Stimulated activated CD4-positive, alpha-beta T cell treated with anti-CD3 and anti-CD28 coated beads, Interleukin-4, amount 100 ng/mL, for 4 hours (primary cell): ENCODE measurements at places on chromosomes 13 and 19.

- DNase-seq, result no peak
These were observed 41.7 kb downstream of the VWA8 start for GRCh38 chr13:41919031-41919740.

GRCh38 chr13:77696879-77697216, 639 bp upstream of the SLAIN1 start:
- no peak for DNase-seq

- peak; percentile 69 for DNase-seq
These were observed 413.9 kb downstream of the COG6 start for GRCh38 chr13:40069173-40070044.

- no peak for DNase-seq
These were observed 404.7 kb downstream of the KCNRG start for GRCh38 chr13:50419896-50420295.

DNA sequence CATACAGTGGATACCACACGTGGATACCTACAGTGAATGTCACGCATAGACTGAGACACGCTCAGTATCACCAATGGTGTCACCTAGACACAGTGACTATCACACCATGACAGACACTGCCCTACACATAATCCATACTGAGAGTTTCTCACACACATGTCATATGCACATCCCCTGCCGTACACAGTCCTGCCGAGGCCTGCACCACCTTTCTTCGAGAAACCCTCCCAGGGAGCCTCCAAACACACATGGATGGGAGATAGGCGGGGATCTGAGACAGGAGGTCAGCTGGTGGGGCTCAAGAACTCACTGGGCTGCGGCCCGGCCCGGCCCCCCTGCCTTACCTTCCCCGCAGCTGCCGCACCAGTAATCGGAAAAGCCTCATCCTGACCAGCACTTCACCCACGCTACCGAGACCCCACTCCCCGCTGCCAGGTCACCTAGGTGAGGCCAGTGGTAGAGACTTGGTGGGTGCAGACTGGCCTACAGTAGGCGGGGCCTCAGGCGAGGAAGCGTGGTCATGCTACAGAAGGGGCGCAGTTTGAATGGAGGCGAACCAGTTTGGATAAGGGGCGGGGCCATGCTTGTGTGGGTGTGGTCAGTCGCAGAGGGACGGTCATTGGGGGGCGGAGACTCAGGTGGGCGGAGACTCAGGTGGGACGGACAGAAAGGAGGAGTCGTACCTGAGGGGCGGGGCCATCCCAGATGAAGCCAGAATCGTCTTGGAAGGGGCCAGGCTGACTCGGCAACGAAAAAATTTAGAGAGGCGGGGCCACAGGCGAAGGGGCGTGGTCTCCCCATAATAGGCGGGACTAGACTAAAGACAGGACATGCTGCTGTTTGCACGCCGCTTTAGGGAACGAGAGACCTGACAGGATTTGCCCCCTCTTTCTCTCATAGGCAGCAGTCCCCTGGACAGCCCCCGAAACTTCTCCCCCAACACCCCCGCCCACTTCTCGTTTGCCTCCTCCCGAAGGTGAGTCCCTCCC, 2.1 kb downstream of the MAST1 start:
- no peak for DNase-seq

DNA sequence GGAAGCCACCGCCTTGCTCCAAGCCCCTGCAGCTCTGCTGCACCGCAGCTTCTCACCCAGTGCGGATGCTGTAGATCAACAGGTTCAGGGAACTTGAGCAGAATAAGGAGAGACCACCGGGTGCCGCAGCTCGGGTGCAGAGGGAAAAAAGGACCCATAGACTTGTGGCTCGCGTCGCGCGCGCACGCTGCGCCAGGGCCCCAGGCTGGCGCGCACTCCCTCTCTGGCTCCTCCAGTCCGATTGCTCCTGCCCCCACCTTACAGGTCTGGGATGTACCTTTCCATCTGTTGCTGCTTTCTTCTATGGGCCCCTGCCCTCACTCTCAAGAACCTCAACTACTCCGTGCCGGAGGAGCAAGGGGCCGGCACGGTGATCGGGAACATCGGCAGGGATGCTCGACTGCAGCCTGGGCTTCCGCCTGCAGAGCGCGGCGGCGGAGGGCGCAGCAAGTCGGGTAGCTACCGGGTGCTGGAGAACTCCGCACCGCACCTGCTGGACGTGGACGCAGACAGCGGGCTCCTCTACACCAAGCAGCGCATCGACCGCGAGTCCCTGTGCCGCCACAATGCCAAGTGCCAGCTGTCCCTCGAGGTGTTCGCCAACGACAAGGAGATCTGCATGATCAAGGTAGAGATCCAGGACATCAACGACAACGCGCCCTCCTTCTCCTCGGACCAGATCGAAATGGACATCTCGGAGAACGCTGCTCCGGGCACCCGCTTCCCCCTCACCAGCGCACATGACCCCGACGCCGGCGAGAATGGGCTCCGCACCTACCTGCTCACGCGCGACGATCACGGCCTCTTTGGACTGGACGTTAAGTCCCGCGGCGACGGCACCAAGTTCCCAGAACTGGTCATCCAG, 964 bp downstream of the PCDH17 start:
- no peak for DNase-seq

GRCh38 chr19:19696386-19696785, 27.7 kb downstream of the ZNF101 start:
- no peak for DNase-seq

- no peak for DNase-seq
These were observed 11.3 kb downstream of the GPR12 start for GRCh38 chr13:26749285-26749684.

DNA sequence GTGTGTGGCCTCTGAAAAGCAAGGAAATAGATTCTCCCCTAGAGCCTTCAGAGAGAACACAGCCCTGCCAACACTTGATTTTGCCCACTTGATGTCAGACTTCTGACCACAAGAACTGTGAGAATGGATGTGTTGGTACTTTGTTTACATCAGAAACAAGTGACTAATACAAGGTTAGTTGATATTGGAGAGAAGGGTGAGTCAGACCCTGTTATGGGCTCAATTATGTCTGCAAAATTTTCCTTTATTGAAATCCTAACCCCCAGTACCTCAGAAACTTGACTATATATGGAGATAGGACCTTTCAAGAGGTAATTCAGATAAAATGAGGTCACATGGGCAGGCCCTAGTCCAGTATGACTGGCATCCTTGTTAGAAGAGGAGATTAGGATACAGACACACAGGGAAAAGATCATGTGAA, 226.7 kb downstream of the RFC3 start:
- no peak for DNase-seq

DNA sequence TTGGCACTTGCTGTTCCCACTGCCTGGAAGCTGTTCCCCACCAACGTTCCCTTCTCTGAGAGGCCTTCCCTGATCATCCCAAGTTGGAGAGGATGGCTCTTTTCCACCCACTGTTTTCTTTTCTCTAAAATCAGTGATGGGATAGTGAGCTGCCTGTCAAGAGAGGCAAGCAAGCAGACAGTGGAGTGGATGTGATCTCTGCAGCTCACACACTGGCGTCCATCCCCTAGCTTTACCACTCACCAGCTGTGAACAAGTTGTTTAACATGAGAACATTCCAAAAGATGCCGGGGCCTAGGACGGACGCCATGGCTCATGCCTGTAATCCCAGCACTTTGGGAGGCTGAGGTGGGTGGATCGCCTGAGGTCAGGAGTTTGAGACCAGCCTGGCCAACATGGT, 28.0 kb upstream of the SEMA6B start:
- DNase-seq, result no peak

DNA sequence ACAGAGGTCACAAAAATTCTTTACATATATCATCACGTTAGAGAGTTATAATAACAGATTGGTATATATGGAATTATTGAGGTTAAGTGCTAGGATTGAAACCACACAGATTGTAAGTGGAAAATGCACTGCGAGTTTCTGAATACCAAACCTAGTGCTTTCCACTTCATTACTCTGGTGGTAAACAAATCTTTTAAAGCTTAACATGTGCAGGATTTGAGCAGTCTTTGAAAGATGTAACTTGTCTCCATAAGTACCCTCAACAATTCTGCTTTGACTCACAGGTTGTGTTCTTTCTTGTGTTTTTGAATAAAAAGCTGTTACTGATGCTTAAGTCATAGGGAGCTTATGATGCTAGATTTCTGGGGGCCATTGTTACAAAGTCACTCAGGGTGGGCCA, 314.7 kb upstream of the DACH1 start:
- no peak for DNase-seq

DNA sequence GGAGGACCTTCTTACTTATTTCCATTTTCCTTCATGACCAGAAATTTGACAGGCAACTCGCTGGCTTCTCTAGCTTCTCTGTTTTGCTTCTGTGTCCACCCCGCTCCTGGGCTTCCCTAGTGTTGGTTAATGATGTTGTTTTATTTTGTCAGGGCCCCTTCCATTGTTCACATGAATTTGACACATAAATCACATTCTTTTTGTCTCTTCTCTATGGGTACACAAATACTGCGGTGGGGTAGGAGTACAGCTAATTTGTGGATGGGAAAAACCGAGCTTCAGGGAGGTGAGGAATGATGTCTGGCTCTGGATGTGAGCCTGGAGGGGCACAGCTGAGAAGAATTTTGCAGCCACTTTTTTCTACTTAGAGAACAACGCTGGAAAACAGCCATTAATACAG, 199.8 kb downstream of the DNAJC15 start:
- no peak for DNase-seq

GRCh38 chr13:78674638-78675037, 15.7 kb upstream of the OBI1 start:
- DNase-seq, result no peak

- DNase-seq, result no peak
These were observed 7.8 kb downstream of the MAG start for GRCh38 chr19:35299523-35300338.

- DNase-seq, result no peak
These were observed 1612.3 kb upstream of the PRR20A start for GRCh38 chr13:55528434-55528833.

DNA sequence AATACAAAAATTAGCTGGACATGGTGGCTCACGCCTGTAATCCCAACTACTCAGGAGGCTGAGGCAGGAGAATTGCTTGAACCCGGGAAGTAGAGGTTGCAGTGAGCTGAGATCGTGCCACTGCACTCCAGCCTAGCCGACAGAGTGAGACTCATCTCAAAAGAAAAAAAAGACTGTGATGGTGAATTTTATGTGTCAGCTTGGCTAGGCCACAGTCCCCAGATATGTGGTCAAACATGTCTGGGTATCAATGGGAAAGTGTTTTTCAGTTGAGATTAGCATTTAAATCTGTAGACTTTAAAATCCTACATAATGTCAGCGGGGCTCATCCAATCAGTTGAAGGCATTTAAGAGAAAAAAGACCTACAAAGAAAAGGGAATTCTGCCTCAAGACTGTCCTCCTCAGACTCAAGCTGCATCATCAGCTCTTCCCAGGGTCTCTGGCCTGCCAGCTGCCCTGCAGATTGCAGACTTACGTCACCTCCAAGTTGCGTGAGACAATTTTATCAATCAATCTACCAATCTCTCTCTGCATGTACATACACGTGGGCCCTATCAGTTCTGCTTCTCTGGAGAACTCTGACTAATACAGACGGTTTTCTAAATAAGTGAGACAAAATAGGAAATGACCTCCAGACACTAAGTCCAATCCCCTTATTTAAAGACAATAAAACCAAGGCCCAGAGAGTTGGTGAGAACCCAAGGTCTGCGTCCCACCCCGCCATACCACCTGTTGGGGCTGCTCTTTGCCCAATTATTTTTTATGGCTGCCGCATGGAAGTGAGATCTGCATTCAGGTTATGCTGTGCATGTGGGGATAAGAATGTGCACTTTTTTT, 99.2 kb downstream of the ABCC4 start:
- no peak for DNase-seq

GRCh38 chr13:46327246-46327645, 59.8 kb downstream of the RUBCNL start:
- DNase-seq, result no peak

- DNase-seq, result no peak
These were observed 107.4 kb upstream of the SLC7A1 start for GRCh38 chr13:29702912-29703351.

GRCh38 chr19:23474172-23474571, 78.9 kb upstream of the ZNF91 start:
- no peak for DNase-seq

DNA sequence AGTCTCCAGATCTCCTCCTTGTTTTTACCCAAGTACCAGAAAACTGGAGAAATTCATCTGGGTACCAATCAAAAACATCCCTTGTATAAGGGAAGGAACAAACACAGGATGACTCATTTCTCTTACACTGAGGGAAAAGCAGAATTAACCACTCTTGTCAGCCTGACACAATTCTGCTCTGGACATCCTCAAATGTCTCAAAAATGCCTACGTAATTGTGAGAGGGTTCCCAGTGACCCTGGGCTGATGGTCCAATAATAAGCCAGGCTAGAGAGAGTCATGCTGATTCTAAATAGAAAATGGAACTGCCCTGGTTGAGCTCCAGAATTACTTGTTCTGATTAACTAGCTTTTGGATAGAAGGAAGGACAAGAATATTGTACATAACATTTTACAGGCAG, 14.5 kb downstream of the ZNF708 start:
- no peak for DNase-seq

- no peak for DNase-seq
These were observed 35.6 kb downstream of the EPS15L1 start for GRCh38 chr19:16435999-16436650.

GRCh38 chr13:45847554-45848224, 3.9 kb downstream of the SIAH3 start:
- no peak for DNase-seq
